ENCODE measurements at places on chromosomes 6 and 20.

DNA sequence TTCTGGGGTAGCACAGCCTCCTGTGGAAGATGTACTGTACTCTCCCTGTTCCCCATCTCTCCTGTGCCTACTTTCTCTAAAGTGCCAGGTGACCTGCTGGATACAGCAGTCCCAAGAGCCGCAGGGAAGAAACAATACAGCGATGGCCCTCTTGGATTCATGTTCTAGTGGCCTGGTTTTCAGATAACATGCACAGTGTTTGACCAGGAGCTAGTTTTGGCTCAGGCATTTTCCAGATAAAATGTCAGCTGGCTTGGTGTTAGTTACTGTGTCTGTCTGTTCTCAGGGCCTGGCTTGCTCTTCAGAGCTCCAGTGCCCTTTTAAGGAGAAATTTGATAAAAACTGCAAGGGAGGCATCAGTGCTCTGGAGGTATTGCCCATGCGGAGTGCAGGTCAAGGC lies 41.3 kb downstream of the GABRR2 start:
- no peak for DNase-seq

- no peak for DNase-seq
These were observed 27.3 kb downstream of the COL21A1 start for GRCh38 chr6:56220078-56220477.

DNA sequence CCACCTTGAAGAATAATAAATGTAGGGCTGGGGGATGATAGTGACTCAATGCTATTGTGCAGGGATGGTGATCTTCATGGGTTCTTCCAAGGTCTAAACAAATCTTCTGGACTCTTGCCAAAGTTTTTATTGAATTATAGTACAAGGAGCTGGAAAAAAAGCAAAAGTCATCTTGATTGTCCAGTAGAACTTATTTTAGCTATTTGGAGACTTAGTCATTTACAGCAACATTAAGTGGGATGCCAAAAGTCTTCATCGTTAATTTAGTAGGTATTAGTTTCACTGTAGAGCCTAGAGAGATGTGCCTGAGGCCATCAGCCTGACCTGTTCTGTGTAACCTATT lies 212.9 kb upstream of the TBX18 start:
- DNase-seq: no peak

GRCh38 chr20:30484009-30484748 lies 773.3 kb upstream of the DEFB115 start:
- DNase-seq: no peak

DNA sequence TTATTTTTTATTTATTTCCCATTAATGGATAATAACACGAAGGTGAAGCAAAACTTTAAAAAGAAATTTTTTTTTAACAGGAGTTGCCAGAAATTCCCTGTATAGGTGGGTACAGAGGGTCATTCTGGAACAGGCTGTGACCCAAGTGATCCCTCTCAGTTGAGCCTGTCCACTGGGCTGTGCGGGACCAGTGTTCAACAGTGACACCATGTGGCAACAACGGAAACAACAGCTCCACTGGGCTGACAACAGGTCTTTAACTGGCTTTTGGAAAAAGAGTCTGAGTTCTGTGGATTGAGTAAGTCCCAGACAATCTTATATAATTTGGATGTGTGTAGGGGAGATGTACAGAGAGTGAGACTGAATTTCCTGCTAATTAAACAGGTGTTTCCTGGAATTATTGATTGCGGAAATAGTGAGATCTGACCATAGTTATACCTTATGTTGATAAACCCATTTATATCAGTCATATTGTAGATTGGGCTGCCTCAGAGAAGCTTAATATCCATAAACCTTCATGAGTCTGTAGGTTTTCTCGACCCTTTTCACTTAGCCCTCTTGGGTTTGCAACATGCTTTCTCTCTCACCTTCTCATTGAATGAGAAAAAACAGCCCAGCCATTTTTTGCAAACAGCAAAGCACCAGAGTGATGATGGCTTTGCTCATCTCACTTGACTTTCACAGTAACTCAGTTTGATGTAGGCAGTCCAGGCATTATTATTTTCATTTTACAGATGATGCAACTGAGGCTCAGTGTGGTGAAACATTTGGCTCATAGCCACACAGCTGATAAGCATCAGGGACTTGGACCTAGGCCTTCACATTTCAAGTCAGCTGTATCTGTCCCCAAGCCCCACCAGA lies 17.5 kb downstream of the KIAA1755 start:
- no peak for DNase-seq

DNA sequence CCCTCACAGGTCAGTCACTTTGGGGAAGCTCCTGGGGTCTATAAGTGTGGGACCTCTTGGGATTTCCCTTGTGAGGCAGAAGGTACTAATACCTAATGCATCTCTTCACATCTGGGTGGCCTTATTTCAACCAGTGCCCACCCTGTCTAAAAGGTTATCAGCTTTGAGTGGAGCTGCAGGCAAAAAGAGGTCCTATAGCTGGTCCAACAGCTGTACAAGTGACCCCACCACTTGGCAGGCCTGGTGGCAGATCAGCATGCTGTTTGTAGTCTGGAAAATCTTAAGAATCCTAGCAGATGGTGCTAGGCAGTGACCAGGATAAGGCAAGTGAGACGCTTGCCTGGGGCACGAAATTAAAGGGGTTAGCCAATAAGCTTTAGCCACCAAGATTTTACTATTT lies 51.6 kb upstream of the GTSF1L start:
- no peak for DNase-seq

- DNase-seq: no peak
These were observed 72.3 kb downstream of the FARS2 start for GRCh38 chr6:5333658-5334057.

DNA sequence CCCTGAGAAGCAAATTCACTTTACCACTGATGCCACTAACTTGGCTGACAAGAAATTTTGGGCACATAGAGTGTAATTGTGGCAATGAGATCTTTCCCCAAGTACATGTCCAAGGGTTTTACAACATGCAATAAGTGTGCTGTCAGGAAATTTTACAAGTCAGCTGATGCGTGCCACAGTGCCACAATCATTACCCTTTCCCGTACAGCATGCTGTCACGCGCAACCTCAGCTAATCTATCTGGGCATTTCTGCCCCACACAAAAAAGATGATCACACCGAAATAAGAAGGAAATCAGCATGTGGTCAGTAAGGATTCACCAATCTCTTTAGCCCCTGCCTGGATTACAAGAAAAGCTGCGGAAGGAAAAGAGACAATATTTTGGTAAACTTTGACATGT lies 163.6 kb upstream of the PREP start:
- DNase-seq: no peak

DNA sequence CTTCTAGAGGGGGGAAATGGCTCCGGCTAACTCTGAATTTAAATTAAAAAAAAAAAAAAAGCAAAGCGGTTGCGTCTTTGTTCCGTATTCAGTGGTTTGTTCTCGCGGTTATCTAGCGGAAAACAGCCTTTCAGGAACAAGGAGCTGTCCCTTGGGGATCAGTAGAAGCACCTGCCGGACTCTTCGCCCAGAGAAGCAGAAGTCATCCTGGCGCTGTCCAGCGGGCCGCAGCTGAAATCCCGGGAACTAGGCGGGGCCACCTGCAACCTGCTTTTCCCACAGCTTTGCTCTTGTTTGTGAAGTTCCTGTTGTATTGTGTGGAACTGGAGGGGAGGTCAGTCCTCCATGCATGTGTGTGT lies 43.9 kb upstream of the GJE1 start:
- no peak for DNase-seq

DNA sequence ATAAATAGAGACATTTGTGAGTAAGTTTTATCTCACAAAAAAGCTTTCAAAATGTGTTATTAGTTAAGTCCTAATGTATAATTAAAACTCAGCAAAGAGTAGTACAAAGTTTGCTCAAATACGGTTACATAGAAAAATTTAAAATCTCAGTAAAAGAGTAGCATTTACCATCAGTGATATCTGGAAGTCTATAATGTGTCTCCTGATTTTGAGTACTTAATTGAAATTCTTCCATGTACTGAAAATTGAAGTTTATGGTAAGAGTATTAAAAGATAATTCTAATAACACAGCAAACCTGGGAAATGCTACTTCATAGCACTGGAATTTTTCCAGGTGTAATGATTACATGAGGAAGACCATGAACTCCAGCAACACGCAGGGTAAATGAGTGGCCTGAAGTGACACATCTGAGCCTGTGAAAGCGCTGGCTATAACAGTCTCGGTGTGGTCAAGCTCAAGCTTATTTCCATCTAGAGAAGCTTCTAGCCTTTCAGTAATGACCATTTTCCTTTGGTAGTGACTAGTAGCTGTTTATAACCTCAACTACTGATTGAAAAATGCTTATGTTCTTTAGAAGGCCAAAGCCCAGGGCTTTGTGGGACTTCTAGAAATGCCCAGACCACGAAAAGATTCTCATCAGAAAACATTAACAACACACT lies 203.2 kb downstream of the ISM1 start:
- DNase-seq: no peak

- DNase-seq: no peak
These were observed 231.5 kb upstream of the SUPT3H start for GRCh38 chr6:45609141-45609638.

- DNase-seq: no peak
These were observed 341.6 kb downstream of the PRKN start for GRCh38 chr6:162385980-162386379.

DNA sequence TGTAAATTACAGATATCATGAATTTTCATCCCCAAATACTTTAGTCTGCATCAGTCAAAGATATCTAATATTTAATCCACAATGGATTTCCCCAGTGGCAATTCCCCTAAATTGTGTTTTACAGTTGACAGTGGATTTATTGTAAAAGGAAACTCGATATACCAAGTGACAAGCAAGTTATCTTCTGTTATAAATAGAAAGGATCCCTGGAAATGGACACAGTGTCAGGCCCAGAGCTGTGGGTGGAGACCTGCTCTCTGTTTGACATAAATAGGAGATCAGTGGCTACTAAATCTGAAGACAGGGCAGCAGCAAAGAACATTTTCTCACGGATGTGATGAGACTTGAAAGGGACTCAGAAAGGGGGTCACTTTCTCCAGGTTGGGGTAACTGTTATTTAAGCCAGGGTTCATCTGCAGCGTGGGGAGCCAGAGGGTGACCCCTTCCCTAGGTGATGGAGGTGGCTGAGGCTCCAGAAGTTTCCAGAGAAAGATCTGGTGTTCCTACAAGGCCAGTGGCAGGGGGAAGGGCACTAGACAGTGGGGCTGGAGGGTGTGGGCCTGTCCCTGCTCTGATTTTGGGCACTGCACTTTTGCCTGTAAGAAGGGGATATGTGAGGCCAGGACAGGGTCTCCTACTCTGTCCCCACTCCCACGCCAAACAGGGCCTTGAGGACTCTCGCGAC lies 12.3 kb upstream of the FAM110A start:
- no peak for DNase-seq

DNA sequence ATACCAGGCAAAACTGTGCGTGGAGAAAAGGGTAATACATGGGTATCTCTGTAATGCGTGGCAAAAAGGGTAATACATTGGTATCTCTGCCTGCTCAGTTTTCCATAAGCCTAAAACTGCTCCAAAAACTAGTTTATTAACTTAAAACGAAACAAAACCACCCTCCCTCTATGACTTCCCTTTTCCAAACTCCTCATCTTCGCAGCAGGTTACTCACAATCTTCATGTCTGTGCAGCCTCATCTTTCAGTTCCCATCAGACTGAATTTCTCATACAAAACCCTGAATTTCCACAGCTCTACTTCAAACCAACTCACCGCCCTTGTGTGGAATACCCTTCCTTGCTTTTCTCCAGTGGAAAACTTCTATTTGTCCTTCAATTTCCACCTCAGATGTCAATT lies 199.4 kb downstream of the PHACTR1 start:
- no peak for DNase-seq

DNA sequence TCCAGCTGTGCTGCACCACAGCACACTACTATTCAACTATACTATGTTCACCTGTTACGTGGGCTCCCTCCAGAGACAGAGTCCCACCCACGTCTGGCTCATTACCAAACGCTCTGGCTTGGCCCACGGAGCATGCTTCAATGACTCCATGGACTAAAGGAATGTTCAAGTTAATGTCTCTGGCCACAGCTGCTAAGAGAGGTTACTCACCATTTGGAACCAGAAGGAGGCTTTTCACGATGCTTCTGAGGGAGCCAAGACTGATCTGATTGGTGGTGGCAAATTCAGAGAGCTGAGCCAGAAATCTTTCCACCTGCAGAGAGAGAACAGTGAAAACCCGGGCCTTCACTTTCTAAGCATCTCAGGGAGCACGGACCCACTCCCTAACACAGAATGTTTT lies 15.6 kb downstream of the COMMD7 start:
- no peak for DNase-seq

- DNase-seq: no peak
These were observed 438.1 kb downstream of the GJA1 start for GRCh38 chr6:121873595-121873994.

DNA sequence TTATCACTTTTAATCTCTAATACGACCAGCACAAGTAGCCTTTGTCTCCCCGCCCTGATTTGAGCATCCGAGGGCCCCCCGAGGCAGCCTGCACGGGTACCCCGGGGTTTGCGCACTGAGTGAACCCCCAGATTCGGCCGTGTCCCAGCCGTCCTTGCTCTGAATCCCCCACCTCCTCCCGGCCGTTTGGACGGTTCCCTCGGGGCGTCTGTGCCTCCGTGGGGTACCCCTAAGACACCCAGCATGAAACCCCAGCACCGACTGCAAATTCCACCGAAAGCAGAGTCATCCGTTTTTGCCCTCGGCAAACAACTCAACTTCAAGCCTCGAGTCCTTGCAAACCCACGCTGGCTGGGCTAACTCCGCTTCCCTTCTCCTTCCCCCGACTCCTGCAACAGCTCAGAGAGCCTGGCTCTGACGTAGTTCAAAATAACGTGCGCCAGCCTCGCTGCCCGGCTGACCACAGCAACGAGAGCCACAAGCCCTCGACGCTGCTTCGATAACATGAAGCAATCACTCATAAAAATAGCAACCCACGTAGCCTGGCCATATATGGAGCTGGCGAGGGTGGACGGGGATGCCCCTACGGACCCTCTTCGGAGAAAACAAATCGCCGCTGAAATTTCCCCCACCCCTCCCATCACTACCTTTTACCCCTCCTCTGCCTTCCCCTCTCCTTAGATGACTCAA lies 764 bp upstream of the SNAP25 start:
- no peak for DNase-seq

DNA sequence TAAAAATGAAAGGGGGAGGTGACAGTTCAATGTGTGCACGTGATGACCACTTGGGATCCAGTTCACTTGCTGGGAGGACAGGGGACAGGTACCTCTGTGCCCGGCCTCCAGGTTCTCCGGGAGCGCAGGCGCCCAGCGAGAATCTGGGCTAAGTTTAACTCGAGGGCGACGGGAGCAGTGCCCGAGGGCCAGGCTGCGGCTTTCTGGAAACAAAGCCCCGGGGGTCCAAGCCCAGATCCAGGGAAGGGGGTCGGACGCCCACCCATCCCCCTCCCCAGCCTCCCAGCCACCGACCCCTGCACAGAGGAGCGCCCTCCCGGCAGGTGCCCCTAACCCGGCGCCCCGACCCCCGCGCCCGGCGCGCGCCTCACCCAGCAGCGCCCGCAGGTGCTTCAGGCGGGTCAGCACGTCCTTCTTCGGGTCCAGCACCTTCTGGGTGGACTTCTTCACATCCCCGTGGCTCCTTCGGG lies 405 bp downstream of the RALGAPA2 start:
- no peak for DNase-seq

- DNase-seq: no peak
These were observed 134.0 kb downstream of the GJA10 start for GRCh38 chr6:90028066-90028778.
